ENCODE measurements at places on chromosomes 6 and 20.

DNA sequence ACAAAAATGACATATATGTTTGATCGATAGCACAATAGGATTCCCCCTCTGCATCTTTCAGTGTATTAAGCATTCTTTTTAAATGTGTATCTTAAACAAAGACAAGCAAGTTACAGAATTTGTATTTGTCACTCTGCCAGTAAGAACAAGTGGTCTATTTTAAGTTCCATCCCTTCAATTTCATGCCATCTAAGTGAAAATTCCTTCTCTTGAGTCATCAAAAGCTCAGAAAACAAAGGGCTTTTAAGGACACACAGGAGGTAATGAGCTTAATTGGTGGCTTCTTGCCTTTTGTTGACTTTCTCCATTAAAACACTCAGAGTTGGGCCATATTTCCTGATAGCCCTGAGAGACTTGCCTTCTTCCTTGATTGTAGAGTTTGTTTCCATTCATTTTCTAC is 547.8 kb downstream of the TENT5A start:
- DNase-seq = no peak

GRCh38 chr6:163136681-163137397 is 277.7 kb upstream of the QKI start:
- no peak for DNase-seq

- DNase-seq = no peak
These were observed 390.4 kb upstream of the SLC35B3 start for GRCh38 chr6:8825726-8826125.

DNA sequence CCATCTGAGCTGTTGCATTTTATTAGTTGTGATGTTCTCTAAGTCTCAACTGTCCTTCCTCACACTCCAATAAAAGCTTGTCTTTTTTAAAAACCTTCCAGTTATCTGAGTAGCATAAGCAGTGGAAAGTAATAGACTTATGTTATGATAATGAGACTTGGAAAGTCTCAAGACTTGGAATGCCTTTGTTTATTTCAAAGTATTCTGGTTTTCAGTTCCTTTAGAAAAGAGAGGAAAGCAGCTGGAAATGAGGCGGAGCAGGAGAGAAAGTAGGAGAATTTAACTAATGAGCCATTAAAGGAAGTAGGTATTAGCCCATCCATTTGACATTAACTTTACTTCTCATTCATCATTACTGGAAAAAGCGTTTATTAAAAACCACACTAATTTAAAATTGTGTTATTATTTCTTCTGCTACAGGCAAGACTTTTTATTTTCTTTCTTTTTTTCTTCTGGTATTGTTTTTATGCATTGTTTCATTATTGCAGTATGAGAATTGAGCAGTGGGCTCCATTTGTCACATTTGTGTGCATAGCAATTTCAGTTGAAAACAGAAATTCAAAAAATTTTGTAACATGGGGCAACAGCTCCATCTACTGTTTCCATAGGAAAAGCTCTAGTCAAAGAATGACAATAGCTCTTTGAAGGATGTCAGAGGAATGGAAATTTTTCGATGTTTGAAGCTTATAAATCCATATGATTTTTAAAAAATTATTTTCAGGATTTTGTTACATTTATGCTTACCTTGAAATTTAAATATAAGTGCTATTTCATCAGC is 194.8 kb downstream of the COL9A1 start:
- no peak for DNase-seq

DNA sequence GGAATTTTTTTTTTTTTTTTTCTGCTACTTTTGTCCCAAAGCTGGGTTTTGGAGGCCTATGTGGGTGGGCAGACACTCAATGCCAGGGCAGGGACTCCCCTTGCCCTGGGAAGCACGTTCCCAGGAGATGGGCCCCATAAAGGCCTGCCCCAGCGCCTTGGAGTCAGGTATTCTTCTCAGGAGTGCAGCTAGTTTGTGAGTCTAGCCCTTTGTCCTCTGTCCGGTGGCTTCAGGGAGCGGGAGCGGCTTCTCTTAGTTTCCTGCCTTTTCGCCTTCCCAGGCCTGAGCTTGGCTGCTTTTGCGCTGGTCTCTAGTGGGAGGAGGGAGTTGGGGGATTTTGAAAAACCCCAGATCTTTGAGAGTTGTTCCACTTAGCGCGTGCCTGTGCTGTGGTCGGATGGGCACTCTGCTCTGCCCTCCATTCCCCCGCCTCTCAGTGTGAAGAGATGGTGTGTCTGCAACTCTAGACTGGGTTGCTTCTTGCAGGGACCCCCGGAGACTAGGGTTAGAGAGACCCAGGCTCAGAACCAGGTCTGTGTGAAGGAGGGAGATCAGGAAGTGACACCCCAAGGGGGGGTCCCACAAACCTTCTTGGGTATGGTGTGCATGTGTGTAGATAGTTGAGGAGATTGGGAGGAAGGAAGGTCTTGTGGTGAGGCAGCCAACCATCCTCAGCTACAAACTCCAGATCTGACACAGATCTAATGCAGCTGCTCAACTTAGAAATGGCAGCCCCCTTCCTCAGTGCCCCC is 1.3 kb downstream of the PLCG1 start:
- no peak for DNase-seq

DNA sequence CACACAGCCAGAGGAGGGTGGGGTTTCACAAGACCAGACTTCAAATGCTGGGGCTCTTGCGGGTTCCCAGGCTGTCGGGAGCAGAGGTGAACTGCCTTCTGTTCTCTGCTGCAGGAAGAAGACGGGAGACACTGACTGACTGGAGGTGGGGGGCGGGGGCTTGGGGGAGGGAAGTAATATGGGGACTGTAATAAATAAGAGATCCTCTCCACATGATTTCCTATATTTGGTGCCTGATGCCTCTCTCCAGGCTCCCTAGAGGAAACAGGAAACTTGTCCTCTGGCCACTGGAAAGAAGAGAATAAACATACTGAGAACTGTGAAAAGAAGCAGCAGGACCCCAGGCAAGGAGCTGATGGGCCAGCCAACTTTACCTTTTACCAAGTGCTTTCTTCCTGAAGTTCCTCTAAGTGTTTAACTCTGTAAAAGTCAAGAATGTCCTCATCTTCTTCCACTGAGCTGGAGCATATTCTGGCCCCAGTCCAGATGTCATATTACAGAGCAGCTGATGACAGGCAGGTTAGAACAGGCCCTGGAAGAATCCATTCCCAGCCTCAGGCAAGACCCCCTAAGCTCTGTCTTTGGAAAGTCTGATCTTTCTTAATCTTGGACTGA is 33.2 kb upstream of the ADGRF5 start:
- no peak for DNase-seq

GRCh38 chr6:15378866-15379265 is 133.0 kb downstream of the JARID2 start:
- no peak for DNase-seq

- DNase-seq = no peak
These were observed 181.1 kb downstream of the ERMARD start for GRCh38 chr6:169932491-169932890.

Data from activated CD8-positive, alpha-beta memory T cell treated with anti-CD3 and anti-CD28 coated beads for 1 hour (primary cell).